A549 treated with AZD2906 at 1 μM for 4 hours (cell line): ENCODE measurements at places on chromosomes 7 and 10. TPM values are rescaled to one million over a fixed set of nuclear protein-coding genes. Genes with fewer than 3 reads are reported as not detected.

The CASP7 gene
- 23.5 to 31.9 TPM (median 26.6 TPM) in 5 replicates for total RNA-seq

The CXCL12 gene
- 0.08 to 0.25 TPM (median 0.19 TPM) in 5 replicates for total RNA-seq

The VCL gene
- 190 to 251 TPM (median 238 TPM) in 5 replicates for total RNA-seq

The GRID2IP gene
- not detected in 5 replicates for total RNA-seq

The HHEX gene
- 12.8 to 14.7 TPM (median 13.9 TPM) in 5 replicates for total RNA-seq
